ENCODE measurements at places on chromosomes 2 and 18.

DNA sequence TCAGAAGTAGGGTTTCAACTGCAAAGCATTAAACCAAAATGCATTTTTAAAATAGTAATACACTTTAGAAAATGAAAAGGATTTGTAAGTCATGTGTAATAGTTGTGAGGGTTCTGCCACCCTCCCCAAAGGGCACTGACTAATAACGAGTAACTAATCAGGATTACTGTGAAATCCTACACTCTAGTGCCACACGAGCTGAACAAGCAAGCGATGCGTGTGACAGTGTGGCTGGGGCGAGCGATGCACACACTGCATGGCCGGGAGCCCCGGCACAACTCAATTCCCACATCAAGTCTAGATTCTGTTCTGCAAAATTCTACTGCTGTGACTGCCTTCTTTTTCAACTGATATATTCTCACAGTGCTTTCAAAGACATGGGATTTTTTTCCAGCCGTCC is 156.4 kb downstream of the SEPTIN10 start:
- no peak for DNase-seq

GRCh38 chr2:49177194-49177593 is 22.9 kb upstream of the FSHR start:
- DNase-seq, result no peak

GRCh38 chr18:47970664-47971531 is 40.4 kb upstream of the SMAD2 start:
- no peak for DNase-seq

DNA sequence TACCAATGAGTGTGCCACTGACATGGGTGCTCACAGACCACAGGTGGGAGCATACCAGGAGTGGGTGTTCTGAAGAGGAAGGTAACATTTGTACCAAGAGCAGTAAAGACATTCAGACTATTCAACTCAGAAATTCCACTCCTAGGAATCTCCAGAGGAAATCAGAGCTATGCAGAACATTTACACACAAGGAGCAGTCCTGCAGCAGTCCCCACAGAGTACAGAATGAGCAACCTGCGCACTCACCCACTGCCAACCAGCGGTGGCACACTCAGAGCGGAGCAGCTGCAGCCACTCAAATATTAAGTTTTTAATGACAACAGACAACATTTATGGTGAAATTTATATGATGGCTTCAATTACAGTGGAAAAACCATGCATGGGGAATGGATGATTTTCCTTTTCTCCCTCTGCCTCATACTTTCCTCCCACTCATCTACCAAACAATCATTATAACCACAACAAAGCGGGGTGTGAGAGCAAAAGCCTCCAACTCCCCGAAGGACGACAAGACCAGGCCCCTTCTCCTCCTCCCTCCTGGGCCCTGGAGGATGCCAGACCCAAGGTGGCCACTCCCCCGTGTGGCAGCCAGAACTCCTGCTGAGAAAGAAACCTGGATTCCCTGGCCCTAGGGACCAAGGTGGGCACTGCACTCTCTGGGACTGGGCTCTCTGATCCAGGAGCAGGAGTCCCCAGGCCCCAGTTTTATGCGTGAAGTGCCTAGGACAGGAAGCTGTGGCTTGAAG is 5.4 kb downstream of the HS6ST1 start:
- DNase-seq, result peak; percentile 35

GRCh38 chr2:27952070-27952469 is 61.5 kb downstream of the BABAM2 start:
- no peak for DNase-seq

GRCh38 chr2:120352696-120353590 is 7.0 kb downstream of the INHBB start:
- no peak for DNase-seq

- no peak for DNase-seq
Observed at GRCh38 chr2:134142341-134142738, 111.5 kb upstream of the MGAT5 start.
